ENCODE measurements at places on chromosomes 2 and 18.

- ATAC-seq, result no peak
Measured at GRCh38 chr2:127305990-127306585, 12.1 kb upstream of the ERCC3 start.

DNA sequence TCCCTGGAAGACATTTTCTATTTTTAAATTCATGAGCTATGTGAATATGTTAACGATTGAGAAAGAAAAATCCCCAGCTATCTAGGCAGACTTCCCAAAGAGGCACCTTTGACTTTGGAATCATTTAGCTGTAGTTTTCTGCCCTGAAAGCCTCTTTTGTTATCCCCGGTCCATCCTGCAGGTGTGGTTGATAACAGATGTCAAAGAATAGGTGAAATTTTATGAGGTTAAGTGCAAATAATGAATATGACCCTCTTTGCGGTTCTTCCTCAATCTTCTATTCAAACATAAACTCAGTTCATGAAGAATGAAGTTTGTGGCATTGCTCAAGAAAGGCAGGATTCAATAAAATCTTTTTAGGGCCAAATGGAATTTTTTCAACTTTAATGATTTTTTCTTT, 51.6 kb upstream of the ATP8B1 start:
- no peak for ATAC-seq

DNA sequence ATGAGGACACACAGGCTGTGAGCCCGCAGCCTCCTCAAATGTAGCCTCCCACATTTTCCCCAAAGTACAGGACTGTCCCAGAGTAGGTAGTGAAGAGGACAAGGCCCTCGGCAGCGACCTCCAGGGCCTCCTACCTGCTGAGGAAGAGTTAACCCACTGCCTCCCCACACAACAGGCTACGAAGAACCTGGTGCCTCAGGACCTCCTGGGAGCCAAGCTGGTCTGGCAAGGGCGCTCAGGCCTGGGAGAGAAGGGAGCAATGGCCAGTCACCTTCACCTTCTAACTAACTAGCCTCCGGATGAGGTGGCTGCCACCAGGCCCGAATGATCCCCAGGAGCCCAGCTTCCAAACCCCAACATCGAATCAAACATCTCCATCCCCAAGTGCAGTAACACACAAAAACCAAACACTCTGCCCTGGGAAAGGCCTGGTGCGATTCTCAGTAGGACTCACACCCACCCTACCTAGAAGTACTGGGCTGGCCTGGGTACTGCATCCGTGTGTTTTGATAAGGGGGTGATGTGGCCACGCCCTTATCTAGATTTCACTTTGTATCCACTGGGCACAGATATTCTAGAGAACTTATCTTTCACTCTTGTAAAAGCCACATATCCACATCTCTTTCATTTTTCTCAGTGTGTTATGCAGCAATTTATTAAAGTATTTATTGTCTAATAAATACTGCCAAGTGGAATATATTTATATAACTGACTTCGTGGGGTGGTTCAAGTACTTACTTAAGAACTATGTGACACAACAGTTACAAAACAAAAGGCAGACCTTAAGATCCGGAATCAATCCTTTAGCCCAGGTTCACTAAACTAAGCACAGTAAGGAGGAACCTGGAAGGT, 9.7 kb downstream of the ERFE start:
- ATAC-seq, result no peak

DNA sequence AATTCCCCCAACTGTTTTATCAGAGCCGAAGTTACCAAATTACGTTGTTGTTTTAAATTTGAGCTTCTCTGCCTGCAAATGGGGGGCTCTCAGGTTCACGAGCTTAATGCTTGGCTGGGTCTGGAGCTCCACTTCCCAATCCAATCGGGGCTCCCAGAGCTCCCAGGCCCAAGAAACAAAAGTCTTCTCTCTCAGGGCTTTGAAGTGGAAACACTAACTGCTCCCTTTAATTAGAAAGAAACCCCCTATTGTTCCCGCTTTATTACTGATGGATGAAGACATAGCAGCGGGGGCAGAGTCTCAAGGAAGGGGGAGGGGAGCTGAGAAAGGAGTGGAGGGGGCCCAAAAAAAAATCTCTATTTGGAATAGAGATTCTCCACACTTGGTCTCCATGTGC, 15.6 kb upstream of the PKDCC start:
- ATAC-seq, result no peak

GRCh38 chr2:54557211-54557600, 101.1 kb downstream of the SPTBN1 start:
- no peak for ATAC-seq

GRCh38 chr2:45085487-45085886, 76.2 kb upstream of the SIX2 start:
- ATAC-seq, result peak; percentile 16

DNA sequence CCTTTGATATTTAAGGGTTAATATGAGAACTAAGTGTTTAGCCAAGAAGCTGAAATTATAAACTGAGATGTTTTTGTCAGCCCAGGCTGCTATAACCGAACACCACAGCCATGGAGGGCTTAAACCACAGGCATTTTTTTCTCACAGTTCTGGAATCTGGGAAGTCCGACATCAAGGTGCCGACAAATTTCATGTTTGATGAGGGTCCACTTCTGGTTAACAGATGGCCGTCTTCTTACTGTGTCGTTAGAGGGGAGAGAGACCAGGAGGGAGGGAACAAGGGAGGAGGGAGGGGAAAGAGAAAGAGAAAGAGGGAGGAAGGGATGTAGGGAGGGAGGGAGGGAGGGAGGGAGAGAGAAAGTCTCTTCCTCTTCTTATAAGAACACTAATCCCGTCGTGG, 6.5 kb upstream of the CNDP2 start:
- ATAC-seq, result no peak

DNA sequence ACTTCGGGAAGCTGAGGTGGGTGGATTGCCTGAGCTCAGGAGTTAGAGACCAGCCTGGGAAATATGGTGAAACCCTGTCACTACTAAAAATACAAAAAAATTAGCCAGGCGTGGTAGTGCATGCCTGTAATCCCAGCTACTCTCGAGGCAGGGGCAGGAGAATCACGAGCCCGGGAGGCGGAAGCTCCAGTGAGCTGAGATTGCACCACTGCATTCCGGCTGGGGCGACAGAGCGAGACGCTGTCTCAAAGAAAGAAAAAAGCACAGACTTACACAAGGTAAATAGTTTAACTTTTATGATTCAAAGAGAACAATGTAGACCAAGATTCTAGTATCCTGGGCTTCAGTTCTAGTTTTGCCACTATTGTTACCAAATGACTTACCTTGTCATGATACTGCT, 37.4 kb downstream of the NCKAP1 start:
- ATAC-seq, result no peak

DNA sequence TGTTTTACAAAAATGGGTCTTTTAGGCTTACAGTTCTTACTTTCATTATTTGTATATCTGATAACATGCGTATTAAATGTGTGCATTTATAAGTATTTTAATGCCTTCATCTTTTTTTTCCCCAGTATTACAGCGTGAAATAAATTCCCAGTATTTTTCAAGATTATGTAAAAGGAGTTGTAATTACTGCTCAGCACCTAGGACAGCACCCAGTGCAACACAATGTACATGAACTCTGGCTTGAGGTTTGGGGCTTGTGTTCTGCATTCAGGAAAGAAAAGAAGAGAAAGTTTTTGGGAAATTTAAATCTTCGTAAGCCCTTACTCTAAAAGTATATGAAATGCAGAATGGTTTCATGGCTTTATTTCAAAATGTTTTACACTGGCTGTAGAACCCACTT, 16.7 kb downstream of the ZNF638 start:
- no peak for ATAC-seq

DNA sequence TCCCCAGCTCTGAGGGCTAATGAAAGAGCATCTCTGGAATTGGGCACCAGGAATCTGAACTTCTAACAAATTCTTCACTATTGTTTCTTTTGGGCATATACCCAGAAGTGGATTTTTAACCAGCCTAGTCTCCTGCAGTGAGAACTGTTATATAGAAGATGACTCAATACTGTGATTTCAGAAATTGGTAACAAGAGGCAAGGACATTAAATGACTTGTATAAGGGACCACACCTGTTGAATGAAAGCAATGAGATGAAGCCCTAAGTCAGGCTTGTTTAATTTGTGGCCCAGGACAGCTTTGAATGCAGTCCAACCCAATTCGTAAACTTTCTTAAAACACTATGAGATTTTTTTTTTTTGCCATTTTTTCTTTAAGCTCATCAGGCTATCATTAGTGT, 57.9 kb downstream of the EPC2 start:
- no peak for ATAC-seq

DNA sequence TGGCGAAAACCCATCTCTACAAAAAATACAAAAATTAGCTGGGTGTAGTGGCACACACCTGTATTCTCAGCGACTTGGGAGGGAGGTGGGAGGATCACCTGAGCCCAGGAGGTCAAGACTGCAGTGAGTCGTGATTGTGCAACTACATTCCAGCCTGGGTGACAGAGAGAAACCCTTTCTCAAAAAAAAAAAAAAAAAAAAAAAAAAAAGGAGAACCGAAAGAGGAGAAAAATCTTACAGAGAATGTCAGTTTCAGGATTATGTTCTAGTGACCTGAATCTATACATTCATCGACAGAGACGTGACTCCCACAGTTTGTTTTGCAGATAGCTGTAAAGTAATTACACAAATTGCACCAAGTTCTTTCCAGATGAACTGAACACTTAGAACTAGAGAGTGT, 187.8 kb downstream of the FTCDNL1 start:
- ATAC-seq, result no peak

DNA sequence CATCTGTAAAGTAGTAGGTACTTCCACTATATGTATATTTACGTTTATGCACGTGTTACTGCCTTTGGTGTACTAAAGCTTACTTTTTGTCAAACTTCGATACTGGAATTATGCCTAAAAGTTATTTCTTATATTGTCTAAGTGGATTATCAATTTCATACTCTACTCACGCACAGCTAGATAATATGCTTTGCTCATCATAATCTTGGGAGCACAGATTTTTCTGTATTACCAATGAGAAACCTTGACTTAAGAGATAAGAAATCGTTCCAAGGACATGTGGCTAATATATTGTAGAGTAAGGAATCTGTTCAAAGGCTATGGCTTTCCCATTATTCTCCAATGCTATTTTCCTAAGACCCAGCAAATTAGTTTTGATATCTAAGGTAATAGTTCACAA, 6.5 kb downstream of the HSPE1 start:
- no peak for ATAC-seq

GRCh38 chr2:20494241-20494640, 47.4 kb downstream of the RHOB start:
- no peak for ATAC-seq

DNA sequence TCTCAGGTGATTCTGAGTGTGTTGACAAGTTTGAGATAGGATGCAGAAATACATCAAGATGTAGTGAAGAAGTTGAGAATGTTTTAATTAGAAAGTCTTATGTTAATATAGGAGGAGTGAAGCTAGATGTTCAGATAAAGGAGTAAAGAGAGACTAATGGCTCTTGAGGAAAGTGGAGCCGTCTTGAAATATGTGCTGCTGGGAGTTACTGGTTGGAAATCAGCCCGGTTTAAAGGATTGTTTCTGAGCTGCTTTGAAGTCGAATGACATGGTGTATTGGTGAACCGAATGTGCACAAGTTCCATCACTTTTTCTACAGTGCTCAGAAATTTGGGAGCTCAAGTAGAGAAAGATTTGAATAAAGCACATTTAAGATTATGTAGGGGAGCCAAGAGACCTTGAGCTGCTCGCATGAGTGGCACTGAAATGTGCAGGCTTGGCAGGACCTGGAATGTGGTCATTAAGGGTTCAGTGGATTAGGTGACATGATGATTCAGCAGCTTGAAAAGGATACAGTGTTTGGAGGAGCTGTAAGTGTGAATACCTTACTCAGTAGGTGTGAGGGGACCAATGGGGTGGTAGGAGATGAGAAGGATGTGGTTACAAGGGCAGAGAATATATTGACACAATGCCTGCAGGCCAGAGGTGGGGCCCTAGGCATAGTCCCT, 68.6 kb downstream of the CAB39 start:
- no peak for ATAC-seq

- ATAC-seq, result no peak
Measured at GRCh38 chr2:222364285-222364895, 60.0 kb upstream of the SGPP2 start.

- ATAC-seq, result no peak
Measured at GRCh38 chr2:139122711-139123158, 342.5 kb upstream of the NXPH2 start.

GRCh38 chr2:11074246-11074820, 80.9 kb upstream of the SLC66A3 start:
- peak; percentile 31 for ATAC-seq

GRCh38 chr2:40034801-40035200, 255.7 kb upstream of the THUMPD2 start:
- ATAC-seq, result no peak

DNA sequence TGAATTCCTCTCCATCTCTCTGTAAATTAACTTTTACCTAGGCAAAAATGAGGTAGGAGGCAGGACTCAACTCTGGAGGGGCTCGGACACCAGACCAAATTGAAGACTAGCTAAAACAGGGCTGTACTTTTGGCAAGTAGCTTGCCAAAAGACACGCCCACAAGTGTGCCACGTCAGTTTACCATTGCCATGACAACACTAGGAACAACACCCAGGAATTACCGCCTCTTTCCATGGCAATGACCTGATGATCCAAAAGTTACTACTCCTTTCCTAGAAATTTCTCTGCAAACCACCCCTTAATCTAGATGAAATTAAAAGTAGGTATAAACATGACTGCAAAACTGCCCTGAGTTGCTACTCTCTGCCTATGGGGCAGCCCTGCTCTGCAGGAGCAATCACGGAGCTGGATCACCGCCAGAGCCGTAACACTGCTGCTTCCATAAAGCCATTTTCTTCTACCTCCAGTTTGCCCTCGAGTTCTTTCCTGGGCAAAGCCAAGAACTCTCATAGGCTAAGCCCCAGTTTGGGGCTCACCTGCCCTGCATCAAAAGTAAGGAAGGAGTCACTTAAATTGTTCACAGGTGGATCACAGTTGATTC, 66.0 kb upstream of the FAM136A start:
- no peak for ATAC-seq

GRCh38 chr2:10717628-10718027, 3.8 kb upstream of the ATP6V1C2 start:
- ATAC-seq, result no peak

- ATAC-seq, result no peak
Measured at GRCh38 chr18:51867767-51868166, 472.2 kb upstream of the DCC start.

DNA sequence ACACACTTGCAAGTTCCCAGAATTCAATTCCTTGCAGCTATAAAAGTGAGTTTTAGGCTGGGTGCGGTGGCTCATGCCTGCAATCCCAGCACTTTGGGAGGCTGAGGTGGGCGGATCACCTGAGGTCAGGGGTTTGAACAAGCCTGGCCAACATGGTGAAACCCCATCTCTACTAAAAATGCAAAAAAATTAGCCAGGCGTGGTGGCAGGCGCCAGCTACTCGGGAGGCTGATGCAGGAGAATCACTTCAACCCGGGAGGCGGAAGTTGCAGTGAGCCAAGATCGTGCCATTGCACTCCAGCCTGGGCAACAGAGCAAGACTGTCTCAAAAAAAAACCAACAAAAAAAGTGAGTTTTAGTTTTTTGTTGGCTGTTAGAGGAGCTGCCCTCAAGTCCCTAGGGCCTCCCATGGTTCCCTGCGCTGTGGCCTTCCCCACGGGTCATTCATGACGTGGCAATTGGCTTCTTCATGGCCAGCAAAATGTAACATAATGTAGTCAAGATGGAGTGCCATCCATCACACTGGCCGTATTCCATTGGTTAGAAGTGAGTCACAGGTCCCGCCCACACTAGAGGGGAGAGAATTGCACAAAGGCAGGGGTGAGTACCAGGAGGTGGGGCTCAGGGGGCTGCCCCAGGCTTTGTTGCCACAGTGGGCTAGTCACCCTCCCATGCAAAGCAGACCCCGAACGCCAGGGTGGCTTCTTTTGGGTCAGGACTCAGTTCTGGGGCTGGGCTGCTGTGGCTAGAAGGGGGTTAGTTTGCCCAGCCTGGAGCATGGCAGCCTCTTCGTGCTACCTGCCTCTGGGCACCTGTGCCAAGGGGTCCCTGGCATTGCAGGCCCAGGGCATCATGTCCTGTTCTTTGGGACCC, 37.7 kb upstream of the INHBB start:
- ATAC-seq, result peak; percentile 74
